ENCODE measurements at places on chromosomes 4 and X.

DNA sequence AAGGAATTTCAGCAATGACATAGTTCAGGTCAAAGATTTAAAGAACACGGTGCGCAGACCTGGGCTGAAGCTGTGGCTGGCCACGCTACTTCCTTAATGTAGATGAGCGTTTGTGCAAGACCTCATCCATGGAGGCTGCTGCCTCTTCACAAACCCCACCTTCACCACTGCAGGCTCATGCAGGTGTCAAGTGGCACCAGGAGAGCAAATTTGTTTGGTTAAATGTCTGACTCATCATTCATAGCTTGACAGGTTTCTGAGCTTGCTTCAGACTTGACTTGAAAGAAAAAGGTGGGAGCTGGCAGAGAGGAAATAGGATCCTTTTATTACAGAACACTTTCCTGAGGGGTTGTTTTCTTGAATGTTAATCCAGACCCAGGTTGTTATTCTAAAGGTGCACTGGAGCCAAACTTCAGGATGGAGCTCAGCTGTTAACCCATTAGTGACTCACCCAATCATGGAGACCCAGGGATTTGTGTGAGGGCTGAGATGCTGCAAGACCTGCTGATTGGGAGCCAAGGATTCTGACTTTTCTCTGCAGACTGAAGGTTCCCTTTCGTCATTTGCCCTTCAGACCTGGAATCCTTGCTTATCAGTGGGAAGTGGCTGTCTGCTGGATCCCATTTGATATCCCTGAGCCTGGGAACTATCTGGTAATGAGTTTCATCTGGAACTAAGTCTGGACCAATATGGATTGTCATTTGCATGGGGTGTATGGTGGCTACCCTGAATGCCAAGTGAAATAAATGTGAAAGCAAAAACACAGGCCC, 315.3 kb downstream of the PTTG2 start:
- DNase-seq = no peak

DNA sequence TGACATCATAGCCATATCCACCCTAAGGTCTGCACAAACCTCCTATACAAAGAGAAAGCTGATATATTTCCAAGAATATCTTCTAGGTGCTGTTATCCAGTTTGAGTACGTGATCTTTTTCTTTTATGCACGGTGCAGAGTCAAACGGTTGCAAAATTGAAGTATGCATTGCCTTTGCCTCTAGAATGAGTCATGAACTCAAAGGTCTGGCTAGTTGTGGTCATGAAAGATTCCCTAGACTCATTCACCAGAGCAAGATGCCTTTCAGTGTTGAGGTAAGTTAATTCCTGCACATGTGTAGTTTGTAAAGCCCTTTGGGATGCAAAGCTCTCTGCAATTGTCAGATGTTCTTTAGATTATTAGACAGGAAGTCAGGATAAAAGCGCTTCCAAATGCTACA, 704.4 kb downstream of the PCDH19 start:
- no peak for DNase-seq

DNA sequence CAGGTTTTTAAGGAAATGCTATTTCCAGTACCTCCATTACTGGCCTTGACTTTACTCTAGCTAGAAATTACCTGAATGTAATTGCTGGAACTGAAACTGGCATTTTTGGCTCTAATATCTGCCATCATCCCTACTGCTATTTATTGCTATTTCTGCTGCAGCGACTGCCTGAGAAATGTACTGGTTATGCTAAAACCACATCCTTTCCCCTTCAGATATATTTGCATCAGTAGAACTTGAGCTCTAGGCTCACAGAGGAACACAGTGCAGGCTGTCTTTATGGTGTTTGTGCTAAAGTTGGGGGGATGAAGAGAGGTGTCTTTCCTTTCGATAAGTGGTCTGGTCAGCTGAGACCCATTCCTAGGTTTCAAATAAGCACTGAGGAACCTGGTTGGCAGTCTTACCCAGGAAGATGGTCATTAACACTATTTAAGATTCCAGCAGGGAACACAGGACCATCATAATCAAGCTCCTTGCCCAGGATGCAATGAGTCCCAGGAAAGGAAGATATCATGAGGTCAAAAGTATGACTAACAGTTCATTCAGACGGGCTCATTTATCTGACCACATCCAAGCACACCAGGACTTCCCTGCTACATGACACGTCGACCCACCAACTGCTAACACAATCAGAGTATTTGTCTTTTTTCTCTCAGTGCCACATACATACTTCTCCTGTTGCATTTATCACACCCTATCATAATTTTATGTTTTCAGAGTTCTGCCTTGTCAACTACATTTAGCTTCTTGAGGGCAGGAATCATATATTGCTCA, 137.4 kb downstream of the GABRA3 start:
- DNase-seq = no peak

DNA sequence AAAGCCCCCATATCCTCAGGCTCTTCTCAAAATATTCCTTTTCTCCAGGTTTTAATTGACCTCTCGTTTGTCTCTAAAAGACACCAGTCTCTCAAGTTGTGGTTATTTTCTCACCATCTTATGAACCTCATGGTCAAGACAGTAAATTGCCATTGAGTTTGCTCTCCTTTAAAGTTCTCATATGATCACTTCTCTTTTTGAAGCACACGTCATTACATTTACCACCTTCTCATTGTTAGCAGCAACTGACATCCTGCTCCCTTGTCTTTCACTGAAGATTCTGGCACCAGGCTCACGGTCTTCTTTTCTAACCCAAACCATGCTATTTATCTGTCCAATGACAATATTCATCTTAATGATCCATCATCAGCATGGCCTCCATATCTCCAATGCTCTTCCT, 324.2 kb downstream of the TMA16 start:
- DNase-seq = no peak

DNA sequence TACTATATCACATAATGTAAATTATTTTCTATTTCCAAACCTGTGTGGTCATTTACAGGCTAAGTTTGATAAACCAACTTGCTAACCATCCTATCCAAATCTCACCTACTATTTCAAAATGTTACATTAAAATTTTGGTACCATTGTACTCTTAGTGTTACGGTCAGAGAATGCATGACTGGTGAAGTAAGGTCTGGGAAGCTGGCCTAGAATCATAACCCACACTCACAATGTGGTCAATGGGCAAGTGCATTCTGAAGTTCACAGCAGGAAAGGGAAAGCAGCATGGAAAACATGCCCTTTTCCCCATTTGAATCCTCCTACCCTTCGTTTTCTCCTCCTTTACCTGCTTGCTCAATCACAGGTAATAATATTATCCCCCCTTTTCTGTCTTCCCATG, 54.4 kb downstream of the PPP3CA start:
- DNase-seq = no peak

- no peak for DNase-seq
Observed at GRCh38 chr4:20326460-20326859, 74.8 kb downstream of the SLIT2 start.

- DNase-seq = no peak
Observed at GRCh38 chrX:69032601-69033000, 132.7 kb downstream of the PJA1 start.

GRCh38 chr4:112036886-112037285, 108.4 kb upstream of the FAM241A start:
- no peak for DNase-seq

DNA sequence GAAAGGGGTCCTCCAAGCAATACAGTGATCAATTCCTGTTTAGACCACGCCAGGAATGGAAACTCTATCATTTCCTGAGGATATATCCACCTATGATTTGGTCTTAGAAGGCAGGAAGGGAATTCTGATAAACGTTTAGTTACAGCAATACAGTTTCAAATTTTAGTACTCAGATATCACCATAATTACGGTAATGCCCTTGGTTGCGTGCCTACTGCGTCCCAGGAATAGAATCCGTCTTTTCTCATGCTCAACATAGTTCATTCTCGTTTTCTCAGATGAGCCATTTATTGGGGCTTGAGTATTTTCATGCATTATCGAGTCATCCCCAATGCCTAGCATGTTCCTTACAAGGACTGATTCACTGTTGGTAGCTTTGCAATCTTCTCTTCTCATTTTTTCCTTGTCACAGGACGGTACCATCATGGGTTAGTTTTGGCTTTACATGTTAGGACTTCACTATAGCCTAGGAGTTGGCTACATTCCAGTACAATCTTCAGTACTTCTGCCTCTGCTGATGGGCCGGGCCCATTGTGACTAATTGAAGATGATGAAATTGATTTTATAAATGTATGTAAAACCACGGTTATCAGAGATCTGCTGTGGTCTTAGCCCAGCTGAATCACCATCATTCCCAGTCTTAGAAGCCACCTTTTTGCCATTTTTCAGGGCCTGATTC, 4.4 kb upstream of the PRKX start:
- DNase-seq = no peak

GRCh38 chr4:100852326-100852725, 334.5 kb upstream of the EMCN start:
- DNase-seq = no peak

DNA sequence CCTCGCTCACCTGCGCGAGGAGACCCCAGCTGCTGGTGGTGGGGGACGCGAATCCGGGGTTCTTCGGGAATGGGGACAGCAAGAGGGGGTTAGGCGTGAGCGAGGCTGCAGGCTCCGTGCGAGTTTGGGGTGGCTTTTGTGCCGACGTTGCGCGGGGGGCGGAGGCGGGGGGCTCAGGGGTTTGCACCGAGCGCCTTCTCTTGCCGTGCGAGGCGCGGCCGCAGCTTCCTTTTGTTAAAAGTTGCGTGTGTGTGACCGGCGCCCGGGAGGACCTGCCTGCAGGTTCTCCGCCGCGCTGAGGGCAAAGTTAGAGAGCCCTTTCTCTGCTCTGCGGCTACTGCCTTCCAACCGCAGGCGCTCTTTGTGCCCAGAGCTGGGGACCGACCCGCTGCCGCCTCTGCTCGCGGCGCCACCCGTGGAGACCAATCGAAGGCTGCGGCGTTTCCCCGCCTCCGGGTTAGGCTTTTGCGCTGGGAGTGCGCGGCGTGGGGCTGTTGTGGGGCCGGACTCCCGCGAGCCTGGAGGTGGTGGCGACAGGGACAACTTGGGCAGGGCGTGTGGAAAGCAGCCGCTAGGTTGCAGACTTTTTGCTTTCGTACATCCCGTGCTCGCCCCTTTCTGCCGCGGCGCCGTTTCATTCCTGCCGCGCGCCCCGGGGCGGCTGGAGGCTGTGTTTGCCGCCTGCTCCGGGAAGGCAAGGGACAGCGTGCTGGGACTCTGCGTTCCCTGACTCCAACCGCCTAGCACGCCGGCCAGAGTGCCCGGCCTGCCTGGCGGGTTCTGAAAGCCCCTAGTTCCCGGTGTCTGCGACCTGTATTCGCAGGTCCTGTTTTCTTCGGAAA, 716 bp downstream of the KIT start:
- DNase-seq = no peak

- DNase-seq = no peak
Observed at GRCh38 chrX:31540313-31540712, 468.5 kb upstream of the FTHL17 start.

- no peak for DNase-seq
Observed at GRCh38 chrX:102604327-102604726, 5.0 kb downstream of the ARMCX5 start.

GRCh38 chrX:24259544-24260240, 54.2 kb downstream of the SUPT20HL2 start:
- no peak for DNase-seq

GRCh38 chr4:73103799-73104503, 34.4 kb upstream of the COX18 start:
- no peak for DNase-seq

DNA sequence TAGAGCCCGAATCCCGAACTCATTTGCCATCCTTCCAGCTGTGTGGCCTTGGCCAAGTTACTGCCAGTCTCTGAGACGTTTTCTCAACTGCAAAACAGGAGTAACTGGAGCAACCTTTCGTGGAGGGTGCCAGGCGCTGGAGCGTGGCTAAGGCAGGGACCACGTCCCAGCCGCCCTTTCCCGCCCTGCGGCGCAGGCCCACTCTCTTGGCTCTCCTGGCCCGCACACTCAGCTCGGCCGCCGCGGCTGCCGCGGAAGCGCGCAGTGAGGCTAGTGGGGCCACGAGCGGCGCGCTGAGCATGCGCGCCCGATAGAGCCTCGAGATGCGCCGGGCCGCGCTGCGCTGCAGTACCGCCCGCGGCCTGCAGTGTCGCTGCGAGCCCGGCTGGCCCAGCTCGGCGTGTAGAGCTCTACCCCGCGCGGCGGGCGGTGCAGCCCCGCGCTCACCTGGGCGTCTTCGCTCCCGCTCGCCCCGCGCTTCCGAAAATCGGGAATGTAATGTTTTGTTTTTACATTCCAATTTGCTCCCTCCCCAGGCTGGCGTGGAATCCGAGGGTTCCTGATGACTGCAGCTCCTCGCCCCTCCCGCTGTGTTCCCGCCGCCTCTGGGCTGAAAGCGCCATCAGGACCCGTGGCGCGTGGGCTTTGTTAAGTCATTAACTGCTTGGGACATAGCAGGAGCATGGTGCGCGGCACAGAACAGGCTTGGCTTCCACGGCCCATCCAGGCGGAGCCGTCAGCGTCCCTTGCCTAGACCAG, 4.0 kb upstream of the ZNF518B start:
- DNase-seq = no peak

DNA sequence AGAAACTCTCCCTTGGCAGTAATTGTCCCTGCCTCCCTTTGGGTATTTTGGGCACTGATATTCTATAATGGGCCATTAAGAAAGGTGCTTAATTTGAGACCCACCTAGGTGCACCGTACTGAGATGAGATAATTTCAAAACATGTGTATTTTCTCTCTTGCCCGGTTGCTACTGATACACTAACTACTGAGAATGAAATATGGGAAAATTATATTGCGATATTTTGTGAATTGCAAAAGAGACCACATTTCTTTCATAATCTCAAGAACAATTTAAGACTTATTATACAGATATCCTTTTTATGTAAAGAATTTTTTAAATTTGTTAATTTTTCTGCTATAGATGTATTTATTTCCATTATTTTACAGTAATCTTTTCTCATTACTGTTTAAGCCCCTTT, 284.9 kb downstream of the ADGRL3 start:
- DNase-seq = no peak

- no peak for DNase-seq
Observed at GRCh38 chr4:182137343-182137742, 105.9 kb upstream of the TENM3 start.

DNA sequence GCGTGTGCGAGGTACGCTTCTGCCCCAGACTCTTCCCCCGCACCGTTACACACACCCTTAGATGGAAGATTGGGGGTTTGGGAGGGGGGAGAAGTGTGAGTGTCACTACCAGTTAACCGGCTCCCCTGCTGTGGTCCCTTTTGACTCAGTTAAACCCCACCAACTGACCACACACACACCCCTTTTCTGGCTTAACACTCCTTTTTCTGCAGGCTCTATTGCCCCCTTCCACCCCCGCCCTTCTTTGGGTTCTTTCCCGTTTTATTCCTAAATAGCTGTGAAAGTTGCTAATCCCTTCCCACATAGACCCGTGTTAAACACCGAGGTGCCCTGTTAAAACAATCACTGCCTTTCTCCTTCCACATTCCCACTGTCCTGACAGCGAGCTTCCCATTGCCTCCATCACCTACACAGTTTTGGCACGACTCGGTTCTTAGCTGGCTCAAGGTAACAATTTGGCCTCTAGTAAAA, 3.7 kb upstream of the NR3C2 start:
- DNase-seq = no peak

DNA sequence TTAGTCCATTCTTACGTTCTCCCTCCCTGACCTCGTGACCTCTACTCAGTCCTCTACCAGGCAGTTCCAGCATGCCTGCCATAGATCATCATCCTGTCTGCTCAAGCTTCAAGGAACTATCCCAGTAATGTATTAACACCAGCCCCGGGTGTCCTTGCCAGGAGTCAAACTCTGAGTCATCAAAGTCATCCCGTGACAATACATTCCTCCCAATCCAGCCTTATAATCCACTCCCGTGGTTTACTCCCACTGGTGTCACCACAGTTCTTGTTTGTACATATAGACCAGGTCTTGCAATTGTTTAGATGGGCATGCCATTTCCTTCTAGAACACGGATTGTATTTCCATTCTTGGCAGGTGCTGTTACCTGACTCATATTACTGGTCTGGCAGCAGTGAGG, 68.7 kb upstream of the TAB3 start:
- DNase-seq = no peak

Data from GOT3 (cell line).